Fibroblast of the aortic adventitia (primary cell): ENCODE measurements at places on chromosomes 3 and 15.

DNA sequence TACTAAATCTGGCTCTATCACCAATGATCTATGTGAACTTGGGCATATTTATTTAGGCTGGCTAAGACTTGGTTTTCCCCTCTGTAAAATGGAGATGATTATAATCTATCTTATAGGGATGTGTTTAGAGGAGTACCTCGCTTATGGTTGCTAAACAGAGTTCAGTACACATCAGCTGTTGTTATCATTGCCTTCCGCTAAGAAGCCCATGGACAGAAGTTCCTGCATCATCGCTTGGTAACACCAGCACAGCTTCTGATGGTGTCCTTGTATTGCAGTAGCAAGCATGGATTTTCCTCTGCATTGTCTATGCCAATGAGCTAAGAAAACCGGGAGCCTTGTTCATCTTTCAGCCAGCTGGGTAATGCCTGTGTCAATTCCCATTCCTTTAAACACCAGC is 73.1 kb upstream of the LRTM1 start:
- no peak for DNase-seq

- no peak for DNase-seq
Measured at GRCh38 chr15:73756390-73756789, 3.2 kb upstream of the INSYN1 start.

- no peak for DNase-seq
Measured at GRCh38 chr3:180762866-180763265, 83.6 kb upstream of the CCDC39 start.

DNA sequence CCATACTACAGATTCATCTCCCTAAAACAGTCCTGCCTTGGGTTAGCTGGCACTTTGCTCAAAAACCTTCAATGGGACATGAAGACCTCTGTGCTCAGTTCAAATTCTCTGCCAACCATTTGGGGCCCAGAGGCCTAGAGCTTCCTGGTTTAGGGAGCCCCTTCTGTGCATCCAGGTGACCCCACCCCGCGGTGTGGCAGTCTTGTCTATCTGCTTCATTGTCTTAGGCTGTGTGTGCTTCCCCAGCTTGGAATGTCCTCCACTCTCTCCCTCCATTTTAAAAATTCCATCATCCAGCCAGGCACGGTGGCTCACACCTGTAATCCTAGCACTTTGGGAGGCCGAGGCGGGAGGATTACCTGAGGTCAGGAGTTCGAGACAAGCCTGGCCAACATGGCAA is 99.0 kb upstream of the NEO1 start:
- DNase-seq, result no peak

GRCh38 chr3:86175051-86175536 is 815.9 kb downstream of the VGLL3 start:
- DNase-seq, result no peak

- DNase-seq, result no peak
Measured at GRCh38 chr15:85581495-85581894, 201.1 kb downstream of the AKAP13 start.

- no peak for DNase-seq
Measured at GRCh38 chr3:26621176-26621575, 1.4 kb upstream of the LRRC3B start.

DNA sequence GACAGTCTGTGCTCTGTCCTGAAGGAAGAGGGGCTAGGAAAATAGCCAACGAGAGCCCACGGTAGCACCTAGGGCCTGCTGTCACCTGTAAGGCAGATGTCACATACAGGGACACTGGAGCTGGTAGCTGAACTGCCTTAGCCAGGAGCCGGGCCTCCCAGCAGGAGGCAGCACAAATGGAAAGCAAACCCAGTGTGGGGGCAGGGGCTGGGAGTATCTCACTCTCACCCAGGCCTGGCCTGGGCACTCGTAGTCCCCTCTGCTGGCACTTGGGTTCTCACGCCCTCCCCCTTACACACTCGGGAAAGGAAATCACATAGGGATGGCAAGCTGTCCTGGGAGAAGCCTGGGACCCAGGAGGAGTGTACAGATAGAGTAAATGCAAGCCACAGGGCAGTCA is 173.1 kb upstream of the CHRNA7 start:
- DNase-seq, result no peak

DNA sequence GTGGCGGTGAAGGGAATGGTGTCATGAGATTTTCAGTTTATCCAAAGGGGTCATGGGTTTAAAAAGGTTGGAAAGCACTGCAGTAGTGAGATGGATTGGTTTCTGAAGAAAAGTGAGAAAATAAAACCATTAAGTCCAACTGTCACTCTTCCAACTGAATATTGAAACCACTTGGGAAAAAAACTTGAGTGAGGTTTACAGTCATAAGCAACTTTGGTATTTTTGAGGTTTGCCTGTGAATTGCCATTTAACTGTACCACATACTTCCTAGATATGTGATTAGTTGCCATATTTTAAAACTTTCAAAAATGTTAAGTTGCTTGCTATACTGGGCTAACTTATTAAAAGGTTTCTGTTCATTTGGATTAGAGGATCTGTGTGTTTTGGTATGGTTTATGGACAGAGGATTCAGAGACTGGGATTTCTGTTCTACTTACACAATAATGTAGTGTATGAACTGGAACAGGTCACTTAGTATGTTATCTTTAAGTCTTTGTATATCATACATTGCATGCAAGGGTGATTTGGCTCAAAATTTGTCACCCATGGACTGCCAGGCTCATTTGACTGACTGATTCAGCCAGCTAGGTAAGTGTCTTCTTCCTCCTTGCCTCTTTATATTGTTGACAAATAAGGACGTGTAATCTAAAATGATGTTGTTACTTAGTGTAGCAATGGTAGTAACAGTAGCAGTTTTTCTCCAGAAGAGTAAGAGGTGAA is 201.4 kb upstream of the EOMES start:
- DNase-seq, result no peak

- no peak for DNase-seq
Measured at GRCh38 chr3:141372656-141373055, 4.4 kb downstream of the ZBTB38 start.

DNA sequence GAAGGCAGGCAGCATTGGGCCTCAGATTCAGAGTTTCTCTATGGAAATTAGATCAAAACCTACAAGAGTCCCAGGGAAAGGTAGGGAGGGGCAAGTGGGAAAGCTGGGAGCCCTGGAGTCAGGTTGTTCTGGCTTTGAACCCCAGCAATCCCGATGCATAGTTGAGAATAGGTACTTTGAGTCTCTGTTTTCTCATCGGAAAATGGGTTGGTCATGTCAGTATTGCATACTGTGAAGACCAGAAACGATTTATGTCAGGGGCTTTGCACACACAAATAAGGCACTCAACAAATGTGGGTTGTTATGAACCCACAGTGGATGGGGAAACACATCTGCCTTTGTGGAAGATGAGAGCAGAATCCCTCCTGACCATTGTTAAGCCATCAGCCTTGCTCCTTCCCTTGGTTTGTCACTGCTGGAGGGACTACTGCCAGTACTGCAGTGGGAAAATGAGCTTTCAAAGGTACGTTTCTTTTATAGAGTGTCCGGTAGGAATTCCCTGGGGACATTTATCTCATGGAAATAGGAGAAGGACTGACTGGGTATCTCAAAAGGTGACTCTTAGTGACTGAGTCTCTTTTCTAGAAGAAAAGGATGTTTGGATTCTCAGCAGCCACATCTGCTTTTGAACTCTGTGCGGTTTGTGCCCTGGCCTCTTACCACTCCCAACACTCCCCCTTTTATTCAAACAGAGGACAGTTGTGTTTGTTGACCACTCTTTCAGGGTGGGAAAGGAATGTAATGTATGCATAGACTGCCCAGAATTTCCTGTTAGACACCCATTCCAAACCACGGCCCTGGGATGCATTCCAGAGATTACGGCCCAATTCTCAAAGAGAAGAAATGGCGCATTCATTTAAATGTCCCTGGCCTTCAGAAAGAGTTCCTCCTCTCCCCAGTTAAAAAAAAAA is 54.6 kb upstream of the VILL start:
- peak; percentile 97 for DNase-seq

DNA sequence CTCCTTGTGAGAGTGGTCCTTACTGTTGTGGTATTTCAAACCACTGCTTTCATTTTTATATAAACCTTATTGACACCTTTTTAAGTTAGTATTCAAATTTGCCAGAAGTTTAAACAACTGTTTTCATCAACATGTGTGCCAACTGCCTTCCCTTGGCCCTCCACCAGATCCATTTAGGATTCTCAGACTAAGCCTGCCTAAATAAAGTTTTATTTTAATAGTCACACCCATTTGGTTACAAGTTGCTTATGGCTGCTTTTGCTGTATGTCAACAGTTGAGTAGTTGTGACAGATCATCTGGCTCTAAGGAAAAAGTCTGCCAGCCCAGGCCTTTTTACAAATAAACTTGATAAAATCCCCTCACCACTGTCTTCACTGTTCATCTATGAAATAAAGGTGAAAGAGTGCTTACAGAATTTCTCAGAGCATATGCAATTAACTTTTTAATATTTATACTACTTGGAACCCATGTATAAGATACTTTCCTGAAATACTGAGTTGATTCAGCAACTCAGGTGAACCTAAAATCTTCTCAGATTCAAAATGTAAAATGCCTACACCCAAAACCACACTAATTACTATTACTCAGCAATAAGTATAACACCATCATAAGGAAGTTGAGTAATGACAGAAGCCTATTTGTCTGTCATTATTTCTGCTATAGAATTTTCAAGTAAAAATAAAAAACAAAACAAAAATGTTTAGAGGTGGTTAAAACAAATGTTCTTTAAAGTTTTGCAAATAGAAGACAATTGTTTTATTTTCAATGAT is 35.1 kb downstream of the PEAK1 start:
- DNase-seq, result no peak

- no peak for DNase-seq
Measured at GRCh38 chr15:93341164-93341563, 252.2 kb upstream of the RGMA start.

DNA sequence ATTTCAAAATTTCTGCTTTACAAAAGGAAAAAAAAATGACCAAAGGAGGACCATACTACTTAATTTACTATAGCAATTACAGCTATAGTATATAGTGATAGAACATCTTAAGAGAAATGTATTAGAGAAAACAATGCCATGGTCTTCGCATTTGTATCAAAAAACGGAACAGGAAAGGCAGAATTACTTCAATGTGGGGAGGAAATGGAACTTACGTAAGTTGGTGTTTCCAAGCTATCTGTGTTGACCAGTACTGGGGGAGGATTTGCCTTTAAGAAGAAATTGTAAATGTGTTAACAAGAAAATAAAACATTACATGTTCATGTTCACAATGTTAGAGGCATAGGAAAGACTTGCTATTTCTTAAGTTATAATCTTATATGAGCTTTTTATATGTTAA is 119.9 kb upstream of the MELTF start:
- DNase-seq, result no peak

DNA sequence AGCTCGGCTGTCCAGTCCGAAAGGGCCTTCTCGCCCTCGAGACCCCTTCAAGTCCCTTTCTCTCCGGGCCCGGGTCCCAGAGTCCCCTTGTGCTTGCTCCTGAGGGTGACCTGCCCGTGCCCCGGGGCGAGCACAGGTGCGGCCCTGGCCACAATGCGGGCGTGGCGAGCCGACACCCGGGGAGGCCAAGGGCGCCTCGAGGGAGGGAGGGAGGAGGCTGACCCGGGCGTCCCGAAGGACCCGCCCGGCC is 810 bp upstream of the MEF2A start:
- DNase-seq, result no peak

DNA sequence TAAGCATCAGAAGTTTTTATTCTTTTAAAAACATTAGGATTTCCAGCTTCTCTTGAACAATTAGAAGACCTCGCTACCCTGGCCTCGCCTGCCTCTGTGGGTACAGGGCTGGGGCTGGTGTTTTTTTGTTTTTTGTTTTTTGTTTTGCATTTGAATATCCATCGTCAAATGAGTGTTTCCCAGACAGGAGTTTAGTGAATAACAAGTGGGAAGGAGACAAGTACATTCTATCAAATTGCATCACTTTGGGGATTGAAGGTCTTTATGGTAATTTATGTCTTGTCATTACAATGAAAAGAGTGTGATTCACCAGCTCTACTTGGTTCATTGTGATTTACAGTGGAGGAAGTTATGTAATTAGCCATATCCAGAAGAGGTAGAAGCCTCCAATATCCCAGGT is 161.1 kb upstream of the UBE2E1 start:
- DNase-seq, result no peak

DNA sequence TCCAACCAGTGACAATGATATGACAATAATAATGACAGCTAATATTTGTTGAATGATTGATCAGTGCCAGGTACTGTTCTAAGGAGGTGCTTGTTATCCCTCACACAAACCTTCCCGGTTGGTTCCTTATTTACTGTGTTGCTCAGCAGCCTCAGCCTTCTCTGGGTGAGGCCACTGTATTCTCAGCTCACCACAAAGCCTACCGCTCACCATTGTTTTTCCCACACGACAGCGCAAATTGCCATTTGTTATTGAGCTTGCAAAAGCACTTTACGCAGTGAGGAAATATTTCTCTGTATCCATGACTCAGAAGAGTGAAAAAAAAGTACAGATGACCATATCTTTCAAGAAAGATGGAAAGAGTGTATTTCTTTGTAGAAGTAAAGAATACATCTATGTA is 49.5 kb upstream of the PDZRN3 start:
- DNase-seq, result no peak

DNA sequence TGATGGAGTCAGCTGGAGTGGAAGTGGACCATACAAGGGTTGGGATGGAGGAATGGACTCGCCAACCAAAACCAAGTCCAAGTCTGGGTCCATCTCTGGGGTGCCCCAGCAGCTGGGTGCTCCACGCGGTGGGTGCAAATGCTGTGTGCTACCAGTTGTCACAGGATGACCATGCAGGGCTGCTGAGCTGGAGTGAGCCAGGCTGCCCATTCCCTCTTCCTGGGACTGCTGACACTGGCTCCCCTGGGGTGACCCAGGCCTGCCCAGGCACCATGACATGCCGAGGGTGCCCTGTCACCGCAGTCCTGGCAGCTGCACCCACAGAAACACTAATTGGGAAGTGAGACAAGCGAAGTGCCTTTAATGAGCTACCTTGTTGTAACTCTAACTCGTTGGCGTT is 140.2 kb downstream of the TPRA1 start:
- no peak for DNase-seq

DNA sequence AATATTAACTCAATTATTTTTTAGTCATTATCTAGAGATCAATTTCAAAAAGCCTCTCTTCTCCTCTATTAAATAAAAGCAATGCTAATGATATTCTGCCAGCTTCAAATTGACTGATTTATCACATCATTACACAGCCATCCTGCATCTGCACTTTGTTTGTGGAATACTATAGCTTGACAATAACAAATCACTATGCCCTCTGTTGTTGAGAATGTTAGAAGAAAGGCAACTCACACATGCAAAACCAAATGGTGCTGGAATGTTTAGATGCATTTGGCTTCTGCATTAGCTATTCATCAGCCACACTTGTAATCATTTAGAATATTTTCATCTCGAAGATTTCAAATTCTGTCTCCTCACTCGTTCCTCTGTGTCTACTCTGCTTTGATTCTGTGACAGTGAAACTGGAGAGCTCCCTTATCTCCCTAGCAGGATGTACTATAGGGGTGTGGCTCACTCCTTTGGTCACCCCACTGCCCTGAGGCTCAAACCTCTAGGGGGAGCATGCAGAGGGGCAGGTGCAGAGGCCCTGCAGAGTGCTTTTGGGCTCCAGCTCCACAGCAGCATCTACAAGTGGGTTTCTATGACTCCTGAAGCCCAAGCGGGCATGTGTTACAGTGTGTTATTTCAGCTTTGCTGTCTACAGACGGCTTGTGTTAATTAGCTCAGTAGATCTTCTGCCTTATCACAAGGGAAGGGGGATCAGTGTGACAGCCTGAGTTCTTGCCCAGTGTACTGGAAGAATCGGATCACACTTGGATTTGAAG is 454.1 kb upstream of the BCHE start:
- DNase-seq, result no peak

- DNase-seq, result no peak
Measured at GRCh38 chr3:115211810-115212492, 64.9 kb upstream of the ZBTB20 start.

GRCh38 chr3:73605412-73605811 is 19.3 kb downstream of the PDZRN3 start:
- DNase-seq, result peak; percentile 97
